DMS79 (cell line): ENCODE measurements at places on chromosomes 1 and 21.

DNA sequence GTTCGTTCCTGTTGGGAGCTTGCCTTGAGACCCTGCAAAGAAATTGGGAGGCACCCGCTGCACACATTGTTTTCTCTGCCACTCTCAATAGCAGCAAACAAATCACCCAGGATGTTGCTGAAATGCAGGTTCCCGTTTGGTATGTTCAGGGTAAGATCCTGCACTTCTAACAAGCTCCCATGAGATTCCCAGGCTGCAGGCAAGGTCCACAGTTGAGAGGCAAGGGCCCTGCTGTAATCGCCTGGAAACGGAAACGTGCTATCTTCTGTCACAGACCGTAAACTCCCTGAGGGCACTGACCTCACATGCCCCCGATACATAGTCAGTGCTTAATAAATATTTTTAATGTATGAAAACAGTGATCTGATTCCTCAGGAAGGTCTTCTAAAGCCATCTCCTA lies 37.8 kb downstream of the XCL1 start:
- no peak for DNase-seq

- DNase-seq, result no peak
Observed at GRCh38 chr1:163171826-163172225, 30.9 kb downstream of the RGS5 start.

- DNase-seq, result no peak
Observed at GRCh38 chr1:59085101-59085500, 211.8 kb upstream of the FGGY start.

DNA sequence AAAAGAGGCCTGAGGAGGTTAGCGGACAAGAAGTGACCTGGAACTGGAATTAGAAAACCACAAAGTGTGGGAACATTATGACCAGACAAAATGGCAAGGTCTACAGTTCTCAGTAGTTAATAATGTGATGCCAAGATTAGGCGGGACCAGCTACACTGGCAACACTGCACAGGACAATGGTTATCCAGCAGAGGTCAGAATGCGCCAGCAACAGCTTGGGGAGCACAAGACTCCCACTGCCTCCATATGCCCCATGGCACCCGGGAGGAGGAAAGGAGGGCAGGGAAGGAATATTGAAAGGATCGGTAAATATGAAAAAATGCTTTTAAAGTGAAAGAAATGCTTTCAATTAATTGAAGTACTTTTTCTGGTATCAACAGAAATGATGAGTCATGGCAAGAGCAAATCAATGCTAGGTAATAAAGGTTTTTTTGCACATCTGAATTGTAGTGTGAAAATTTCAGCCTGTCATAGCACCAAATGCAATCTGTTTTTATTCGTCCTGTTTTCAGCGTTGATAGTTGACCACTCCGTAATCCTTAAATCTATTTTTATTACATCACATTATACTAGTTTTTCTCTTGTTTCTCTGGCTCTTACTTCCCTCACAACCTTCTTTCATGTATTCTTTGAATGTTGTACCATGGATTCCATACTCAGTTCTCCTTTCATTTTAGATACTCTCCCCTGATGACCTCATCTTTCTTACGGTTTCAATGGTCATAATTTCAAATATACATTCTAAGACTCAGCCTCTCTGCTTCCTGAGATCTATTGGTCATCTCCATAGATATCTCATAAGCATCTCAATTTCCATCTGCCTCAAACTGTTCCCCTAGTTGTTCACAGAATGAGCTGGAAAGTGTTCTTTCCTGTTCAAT lies 30.7 kb downstream of the VCAM1 start:
- no peak for DNase-seq

DNA sequence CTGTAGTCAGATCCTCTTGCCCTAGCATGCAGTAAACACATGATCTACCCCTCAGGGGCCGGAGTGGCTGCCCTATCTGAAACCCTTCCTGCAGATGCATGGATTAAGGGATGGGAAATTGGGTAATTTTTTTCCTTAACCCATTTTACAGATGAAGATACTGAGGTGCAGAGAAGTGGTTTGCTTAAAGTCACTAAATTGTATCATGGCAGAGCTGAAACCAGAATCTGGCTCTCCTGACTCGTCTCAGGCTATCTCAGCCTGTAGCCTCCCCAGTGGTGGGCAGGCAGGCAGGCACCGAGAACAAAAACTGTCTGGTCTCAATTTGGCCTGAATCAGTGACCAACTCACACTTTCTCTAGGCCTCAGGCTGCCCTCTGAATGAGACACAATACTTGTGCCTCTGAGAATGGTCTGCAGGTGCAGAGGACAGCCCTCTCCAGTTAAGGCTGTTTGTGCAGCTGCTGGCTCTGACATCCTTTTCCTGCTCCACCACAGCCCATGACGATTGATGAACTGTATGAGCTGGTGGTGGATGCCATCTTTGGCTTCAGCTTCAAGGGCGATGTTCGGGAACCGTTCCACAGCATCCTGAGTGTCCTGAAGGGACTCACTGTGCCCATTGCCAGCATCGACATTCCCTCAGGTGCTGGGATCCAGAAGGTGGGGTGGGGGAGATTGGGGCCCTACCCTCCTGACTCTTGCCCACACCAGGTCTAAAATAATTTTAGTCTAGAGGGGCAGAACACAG lies 1.5 kb downstream of the NAXE start:
- no peak for DNase-seq
